Colonic mucosa (tissue), 4 donors: ENCODE measurements at places on chromosomes 13 and 19. TPM values are rescaled to one million over a fixed set of nuclear protein-coding genes. Genes with fewer than 3 reads are reported as not detected.

- H3K4me1 ChIP-seq = peaks cover 4% of the 10 kb centered on the region
- H3K4me3 ChIP-seq = no peak overlapping the region
- H3K27me3 ChIP-seq = no peaks in the 10 kb centered on the region
These were observed 98.0 kb downstream of the ESD start for GRCh38 chr13:46698910-46699460.

GRCh38 chr13:24050796-24051715 lies 109.5 kb upstream of the SPATA13 start:
- no peak for DNase-seq
- no peaks in the 10 kb centered on the region for H3K4me1 ChIP-seq
- H3K27me3 ChIP-seq = no peaks in the 10 kb centered on the region
- no peak overlapping the region for H3K4me3 ChIP-seq
- H3K27ac ChIP-seq = peak overlapping the region; percentile 15

Gene TTC9B
- total RNA-seq = 0.30 TPM

DNA sequence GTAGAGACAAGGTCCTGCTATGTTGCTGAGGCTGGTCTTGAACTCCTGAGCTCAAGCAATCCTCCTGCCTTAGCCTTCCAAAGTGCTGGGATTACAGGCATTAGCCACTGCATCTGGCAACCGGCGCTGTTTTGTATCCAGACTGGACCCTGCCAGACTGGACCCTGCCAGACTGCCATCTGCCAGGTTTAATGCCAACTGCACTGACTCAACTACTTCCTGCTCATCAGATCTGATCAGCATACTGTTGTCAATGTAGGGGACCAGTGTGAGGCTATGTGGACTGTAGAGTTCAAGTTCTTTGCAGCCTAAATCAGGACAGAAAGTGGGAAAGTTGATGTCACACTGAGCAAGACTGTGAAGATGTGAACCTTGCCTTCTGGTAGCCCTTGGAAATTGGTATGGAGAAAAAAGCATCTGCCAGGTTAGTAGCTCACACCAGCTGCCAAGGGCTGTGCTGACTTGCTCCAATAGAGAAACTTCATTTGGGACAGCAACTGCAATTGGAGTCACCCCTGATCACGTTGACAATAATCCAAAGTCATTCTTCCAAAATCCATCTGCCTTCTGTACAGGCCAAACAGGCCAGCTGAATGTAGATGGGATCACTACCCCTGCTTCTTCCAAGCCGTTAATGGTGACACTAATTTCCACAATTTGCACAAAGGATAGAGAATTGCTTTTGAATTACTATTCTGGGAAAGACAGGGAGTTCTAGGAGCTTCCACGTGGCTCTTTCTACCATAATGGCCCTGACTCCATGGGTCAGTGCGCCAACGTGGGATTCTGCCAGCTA lies 36.8 kb upstream of the ATP1A3 start:
- no peaks in the 10 kb centered on the region for H3K36me3 ChIP-seq
- H3K27me3 ChIP-seq = no peaks in the 10 kb centered on the region
- no peak for DNase-seq
- no peak overlapping the region for H3K27ac ChIP-seq

- H3K4me3 ChIP-seq = no peak overlapping the region
- H3K27me3 ChIP-seq = peaks cover 5% of the 10 kb centered on the region
- no peaks in the 10 kb centered on the region for H3K36me3 ChIP-seq
- no peaks in the 10 kb centered on the region for H3K4me1 ChIP-seq
These were observed 441.5 kb upstream of the KLF12 start for GRCh38 chr13:74575729-74576125.

GRCh38 chr19:38849860-38850435 lies at the start of gene HNRNPL:
HNRNPL (minus strand) TSS chr19:38849986; CDS start chr19:38849966, 20 bp downstream.
- H3K36me3 ChIP-seq = peaks cover 21% of the 10 kb centered on the region
- H3K4me3 ChIP-seq = peak within 1 kb of the TSS; percentile 86
- H3K4me1 ChIP-seq = peaks cover 6% of the 10 kb centered on the region
- H3K27ac ChIP-seq = peak within 1 kb of the TSS; percentile 100
- no peaks in the 10 kb centered on the region for H3K27me3 ChIP-seq

GRCh38 chr19:49676136-49676783 lies 811 bp upstream of the PRMT1 start:
- DNase-seq = peak; percentile 90
- H3K27ac ChIP-seq = peak overlapping the region; percentile 88
- H3K36me3 ChIP-seq = no peaks in the 10 kb centered on the region
- peaks cover 12% of the 10 kb centered on the region for H3K4me1 ChIP-seq
- no peaks in the 10 kb centered on the region for H3K27me3 ChIP-seq

Gene APLP1
- total RNA-seq = 2.6 TPM

DNA sequence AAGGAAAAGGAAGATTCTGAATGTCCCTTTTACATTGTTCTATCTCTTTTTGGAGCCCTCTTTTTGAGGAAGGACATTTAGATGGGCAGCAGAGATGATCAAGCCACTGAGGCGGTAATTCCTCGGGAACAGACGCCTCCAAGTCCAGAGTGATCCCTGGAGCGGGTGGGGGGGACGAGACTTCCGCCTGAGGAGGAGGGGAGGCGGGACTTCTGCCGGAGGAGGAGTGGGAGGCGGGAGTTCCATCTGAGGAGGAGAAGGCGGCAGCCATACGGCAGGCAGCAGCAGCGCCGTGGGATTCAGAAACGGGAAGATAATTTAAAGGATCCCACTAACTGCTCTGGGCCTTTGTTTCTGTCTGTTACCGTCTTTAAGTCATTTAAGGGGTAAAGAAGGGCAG lies 37.6 kb upstream of the CD177 start:
- no peak for DNase-seq
- no peaks in the 10 kb centered on the region for H3K4me1 ChIP-seq
- no peak overlapping the region for H3K27ac ChIP-seq
- H3K4me3 ChIP-seq = no peak overlapping the region
- H3K36me3 ChIP-seq = no peaks in the 10 kb centered on the region

DNA sequence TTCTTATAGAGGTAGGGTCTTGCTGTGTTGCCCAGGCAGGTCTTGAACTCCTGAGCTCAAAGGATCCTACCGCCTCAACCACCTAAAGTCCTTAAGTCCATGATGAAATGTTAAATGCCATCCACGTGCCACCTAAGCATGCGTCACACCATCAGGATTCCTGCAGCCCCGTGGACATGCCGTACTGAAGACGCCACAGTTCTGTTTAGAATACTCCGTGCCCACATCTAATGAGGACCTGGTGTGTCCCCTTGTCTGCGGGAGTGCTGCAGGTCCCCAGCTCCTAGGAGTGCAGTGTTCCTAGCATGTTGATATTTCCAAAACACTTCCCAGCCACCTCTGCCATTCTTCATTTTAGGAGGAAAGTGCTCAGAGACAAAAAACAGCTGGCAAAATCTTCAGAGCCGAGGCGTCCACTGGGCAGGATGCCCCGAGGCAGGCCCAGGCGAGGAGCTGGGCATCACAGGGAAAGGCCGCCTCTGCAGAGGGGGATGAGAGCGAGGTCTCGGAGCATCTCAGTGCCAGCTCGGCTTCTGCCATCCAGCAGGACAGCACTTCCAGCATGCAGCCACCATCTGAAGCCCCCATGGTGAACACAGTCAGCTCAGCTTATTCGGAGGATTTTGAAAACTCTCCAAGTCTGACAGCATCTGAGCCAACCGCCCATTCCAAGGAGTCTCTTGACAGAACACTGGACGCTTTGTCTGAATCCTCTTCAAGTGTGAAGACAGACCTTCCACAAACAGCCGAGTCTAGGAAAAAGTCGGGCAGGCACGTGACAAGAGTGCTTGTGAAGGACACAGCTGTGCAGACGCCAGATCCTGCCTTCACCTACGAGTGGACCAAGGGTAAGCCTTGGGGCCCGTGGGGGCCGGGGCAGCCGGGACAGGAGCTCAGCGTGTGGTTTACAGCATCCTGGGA lies 13.2 kb downstream of the C19orf44 start:
- no peak overlapping the region for H3K27ac ChIP-seq
- no peaks in the 10 kb centered on the region for H3K4me1 ChIP-seq
- no peaks in the 10 kb centered on the region for H3K27me3 ChIP-seq
- H3K36me3 ChIP-seq = no peaks in the 10 kb centered on the region
- DNase-seq = no peak

Gene HOOK2
- total RNA-seq = 72.0 TPM
